ENCODE measurements at places on chromosomes 16 and 17.
A peak's percentile ranks its signal among the peaks of the same experiment; 100 is the strongest.

GRCh38 chr16:11399261-11399831 is 54.1 kb downstream of the RMI2 start:
- no peak for DNase-seq

- DNase-seq, result no peak
Observed at GRCh38 chr17:50891577-50891989, 25.4 kb upstream of the TOB1 start.

GRCh38 chr17:4833941-4834680 is 971 bp downstream of the MINK1 start:
- peak; percentile 27 for DNase-seq

DNA sequence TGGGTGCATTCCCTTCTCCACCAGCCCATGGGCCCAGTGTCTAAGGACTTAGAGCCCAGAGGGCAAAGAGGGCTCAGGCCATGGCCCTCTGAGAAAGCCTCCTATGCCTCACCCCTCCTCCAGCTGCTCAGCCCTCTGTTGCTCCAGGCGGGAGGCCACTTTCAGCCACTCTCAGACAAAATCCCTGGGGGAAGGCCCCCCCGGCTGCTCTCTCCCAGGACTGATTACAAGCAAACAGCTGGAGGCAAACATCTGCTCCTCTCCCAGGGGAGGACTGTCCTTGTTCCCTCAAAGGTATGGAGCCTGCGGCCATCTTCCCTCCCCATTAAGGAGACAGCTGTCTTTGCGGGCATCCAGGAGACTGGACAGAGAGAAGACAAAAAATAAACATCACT is 54.9 kb upstream of the DLX4 start:
- no peak for DNase-seq

DNA sequence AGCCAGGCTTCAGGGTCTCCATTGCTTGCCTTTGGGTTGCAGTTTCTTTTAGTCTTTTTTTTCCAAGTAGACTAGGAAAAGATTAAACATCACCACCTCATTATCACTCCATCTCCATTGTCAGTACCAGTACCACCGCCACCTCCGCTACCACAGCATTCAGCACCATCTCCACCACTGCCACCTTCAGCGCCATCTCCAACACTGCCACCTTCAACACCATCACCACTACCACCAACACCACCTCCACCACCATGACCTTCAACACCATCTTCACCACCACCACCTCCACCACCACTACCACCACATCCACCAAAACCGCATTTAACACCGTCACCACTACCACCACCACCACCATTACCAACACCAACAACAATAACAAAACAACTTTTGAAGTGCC is 141.5 kb upstream of the MPHOSPH6 start:
- DNase-seq, result no peak

- DNase-seq, result no peak
Observed at GRCh38 chr17:45221081-45222013, at the start of gene FMNL1. FMNL1 (plus strand) TSS chr17:45221885; CDS start chr17:45222125, 240 bp downstream.

DNA sequence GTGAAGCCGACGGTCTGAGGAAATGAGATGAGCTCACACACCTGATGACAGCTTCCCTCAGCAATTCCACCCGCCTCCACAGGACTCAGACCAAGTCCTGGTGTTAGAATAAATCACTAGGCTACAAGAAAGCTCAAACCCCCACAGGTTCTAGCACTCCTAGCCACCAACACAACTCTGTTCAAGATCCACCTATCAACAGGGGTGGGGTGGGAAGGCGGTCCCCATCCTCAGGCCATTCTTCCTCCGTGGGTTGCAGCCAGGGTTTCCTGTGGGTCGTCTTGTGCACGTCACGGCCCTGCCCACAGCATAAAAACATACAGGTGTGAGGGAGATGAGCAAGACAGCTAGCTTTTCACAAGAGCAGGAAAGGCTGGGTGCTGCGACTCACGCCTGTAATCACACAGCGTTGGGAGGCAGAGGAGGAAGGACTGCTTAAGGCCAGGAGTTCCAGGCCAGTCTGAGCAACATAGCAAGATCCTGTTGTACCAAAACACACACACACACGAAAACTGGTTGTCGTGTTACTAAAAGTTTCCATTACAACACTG is 81.1 kb downstream of the ANKRD11 start:
- DNase-seq, result no peak

DNA sequence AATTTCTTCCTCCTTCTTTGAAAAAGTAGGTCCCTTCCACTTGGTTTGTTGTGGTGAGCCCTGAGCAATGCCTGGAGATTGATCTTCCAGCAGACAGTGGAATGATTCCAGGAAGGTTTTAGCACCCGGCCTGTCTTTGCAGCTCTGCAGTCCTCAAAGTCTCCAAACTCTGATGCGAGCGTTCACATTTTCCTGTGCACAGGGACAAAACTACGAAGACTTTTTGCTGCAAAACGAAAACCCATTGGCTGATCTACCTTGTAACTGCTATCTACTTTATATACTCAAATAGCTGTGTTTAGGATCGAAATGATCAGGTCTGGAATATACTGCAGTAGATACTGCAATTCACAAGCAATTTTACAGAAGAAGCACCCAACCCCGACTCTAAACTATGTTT is 21.7 kb downstream of the G6PC1 start:
- DNase-seq, result no peak

- DNase-seq, result no peak
Observed at GRCh38 chr17:82241926-82242697, 13.3 kb downstream of the SLC16A3 start.

- DNase-seq, result no peak
Observed at GRCh38 chr17:50506298-50506697, 1.9 kb upstream of the MYCBPAP start.

DNA sequence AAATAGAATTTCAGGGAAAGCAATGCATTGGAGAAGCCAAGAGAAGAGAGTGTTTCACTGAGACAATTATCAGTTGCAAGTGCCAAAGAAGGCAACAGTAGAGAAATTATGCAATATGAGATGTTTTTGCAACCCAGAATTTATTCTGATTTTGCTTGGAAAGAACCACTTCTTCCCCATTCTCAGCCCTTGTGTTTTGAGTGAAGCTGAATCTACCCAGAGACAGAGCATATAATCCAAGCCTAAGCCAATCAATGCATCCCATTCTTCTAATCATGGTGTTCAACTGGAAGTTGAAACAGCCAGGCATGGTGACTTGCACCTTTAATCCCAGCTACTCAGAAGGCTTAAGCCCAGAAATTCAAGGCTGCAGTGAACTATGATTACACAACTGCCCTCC is 6.9 kb upstream of the SCNN1G start:
- no peak for DNase-seq

DNA sequence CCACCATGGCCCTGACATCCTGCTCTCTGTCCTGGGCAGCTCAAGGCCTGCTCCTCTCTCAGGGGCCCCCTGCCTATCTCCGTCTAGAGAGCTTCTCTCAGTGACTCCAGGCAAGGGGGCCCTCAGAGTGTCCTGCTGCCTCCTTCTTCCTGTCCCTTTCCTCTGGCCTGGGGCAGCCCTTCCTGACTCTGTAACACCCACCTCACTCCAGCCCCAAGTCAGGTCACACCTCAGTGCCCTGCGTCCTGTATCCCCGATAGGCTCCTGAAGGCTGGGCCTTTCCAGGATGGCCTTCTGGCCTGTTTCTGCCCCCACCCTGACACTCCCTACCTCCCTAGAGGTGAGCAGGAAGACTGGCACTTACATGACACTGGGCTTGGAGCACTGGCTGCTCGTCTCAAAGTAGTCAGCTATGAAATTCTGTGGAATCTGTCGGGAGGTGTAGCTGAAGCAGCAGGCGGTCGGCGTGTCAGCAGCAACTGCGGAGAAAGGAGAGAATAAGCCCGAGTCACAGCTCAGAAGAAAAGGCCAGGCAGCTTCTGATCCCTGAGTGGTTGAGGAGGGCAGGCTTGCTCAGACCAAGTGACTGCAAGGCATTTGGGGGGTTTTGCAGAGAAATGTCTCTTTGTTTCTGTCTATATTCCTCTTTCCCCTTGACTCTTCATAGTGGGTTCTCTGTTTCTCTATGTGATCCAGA is 976 bp downstream of the CCL3L1 start:
- DNase-seq, result no peak

DNA sequence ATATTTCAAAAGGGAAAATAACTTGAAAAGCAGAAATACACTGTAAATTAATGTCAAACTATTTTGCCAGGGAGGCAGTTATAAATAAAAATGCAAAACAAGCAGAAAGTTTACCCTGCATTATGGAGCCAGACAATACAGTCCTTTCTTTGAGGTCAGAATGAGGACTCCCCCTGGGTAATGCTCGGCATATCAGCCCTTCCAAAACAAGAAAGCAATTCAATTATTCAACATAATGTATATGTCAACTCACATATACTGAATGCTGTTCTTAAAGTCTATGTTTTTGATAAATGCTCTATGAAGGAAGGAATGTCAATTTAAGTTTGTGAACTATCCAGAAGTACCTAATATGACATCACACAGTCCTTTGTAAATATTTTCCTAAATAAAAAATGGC is 72.4 kb downstream of the TTC19 start:
- DNase-seq, result no peak

DNA sequence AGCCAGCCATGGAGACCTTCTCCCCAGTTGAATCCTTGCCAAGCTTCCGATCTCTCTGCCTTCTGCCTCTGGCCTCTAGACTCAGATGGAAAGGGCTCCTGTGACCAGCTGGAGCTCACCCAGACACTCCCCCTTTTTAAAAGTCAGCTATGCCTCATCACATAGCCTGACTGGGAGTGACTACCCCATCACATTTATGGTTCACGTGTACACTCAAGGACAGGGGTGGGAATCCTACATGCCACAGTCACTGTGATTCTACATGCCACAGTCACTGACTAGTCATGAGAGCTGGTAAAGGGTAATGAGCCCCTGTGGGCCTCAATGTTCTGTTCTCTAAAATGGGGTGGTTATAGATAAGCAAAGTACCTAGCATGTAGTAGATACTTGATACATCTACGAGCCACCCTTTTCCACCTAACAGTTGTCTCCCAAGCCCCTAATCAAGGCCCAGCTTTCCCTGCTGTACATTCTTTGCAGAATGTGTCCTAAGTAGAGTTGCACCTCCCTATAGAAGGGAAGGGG is 85.1 kb downstream of the RGS9 start:
- no peak for DNase-seq

DNA sequence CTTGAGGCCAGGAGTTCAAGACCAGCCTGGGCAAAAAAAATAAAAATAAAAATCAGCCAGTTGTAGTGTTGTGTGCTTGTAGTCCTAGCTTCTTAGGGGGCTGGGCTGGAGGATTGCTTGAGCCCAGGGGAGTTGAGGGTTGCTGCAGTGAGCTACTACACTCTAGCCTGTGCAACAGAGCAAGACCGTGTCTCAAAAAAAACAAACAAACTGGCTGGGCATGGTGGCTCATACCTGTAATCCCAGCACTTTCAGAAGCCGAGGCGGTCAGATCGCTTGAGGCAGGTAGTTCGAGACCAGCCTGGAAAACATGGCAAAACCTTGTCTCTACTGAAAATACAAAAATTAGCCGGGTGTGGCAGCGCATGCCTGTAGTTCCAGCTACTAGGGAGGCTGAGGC is 4.9 kb upstream of the UBALD2 start:
- no peak for DNase-seq

GRCh38 chr16:30065943-30066760 is 592 bp downstream of the ALDOA start:
- no peak for DNase-seq

DNA sequence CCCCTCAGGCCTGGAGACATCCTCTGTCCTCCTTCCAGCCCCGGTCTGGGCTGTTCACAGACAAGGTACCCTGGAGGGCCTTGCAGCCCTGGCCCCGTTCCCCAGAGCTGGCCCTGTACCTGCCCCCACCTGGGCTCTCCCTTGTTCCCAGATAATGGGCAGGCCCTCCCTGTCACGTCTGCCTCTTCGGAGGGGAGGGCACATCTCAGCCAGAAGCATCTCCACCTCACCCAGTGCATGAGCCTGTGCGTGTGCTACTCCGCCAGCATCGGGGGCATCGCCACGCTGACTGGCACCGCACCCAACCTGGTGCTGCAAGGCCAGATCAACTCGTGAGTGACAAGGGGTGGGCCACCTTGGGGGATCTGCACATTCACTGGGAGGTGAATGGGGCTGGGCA is 14.9 kb upstream of the FOXN1 start:
- no peak for DNase-seq

DNA sequence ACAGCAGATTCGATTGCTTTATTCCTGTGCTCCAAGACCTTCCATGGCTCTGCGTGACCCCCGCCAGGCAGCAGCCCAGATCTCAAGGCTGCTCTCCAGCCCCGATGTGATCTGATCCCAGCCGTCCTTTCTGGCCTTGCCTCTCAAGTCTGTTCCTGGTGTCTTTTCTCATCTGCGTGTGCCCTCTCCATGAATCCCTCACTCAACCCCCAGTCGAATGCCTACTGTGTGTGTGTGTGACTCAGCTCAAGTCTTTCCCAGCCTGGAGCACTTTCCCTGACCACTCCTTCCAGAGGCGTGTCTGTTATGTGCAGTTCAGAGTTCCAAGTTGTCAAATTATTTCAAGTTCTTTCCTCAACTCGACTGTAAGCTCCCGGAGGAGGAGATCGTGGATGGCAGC is 64.0 kb downstream of the MRM1 start:
- DNase-seq, result peak; percentile 27

GRCh38 chr16:10652730-10653590 is 41.8 kb downstream of the TEKT5 start:
- peak; percentile 87 for DNase-seq

DNA sequence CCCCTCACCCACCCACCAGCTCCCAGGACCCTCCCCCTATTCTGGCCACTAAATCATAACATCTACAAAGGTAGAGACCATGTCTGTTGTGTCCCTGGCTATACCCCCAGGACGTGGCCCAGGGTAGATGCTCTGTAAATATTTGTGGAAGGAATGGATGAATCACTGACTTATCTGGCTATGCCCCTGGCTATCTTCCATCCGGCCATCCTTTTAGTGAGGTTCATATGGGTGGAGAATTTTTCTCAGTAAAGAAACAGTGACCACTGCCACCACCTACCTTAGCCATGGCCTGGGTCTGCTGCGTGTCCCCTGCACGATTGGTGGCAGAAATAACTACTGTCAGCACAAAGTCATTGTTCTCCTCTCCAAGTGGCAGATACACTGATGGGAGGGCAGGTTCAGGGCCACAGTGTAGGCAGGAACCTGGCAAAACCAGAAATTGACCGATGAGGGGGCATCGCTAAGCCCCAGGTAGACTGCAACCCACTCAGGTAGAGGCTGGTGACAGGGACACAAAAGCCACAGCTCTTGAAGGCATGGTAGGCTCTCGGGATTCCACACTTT is 63.1 kb upstream of the BCO1 start:
- peak; percentile 86 for DNase-seq

- DNase-seq, result no peak
Observed at GRCh38 chr17:10635290-10635689, 21.8 kb downstream of the MYH3 start.
